ENCODE measurements at places on chromosomes 2 and 18.

- DNase-seq: no peak
These were observed 60.4 kb downstream of the RHOB start for GRCh38 chr2:20507166-20507692.

DNA sequence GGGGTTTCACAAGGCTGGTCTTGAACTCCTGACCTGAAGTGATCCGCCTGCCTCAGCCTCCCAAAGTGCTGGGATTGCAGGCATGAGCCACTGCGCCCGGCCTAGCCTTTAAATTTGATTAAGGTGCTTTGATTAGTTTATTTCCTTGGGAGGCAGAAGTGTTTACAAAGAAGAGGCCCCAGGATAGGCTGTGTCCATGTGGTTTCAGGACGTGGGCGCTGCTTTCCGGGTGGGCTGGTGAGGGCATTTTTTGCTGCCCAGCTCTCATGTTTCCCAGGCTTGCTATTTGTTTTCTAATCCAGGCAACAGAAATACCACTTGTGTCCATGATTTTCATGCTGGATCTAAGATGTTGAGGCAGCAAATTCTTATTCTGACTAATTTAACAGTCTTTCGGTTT, 124.2 kb downstream of the SH3RF3 start:
- DNase-seq: no peak

- no peak for DNase-seq
These were observed 188.6 kb upstream of the GATA6 start for GRCh38 chr18:21980744-21981143.

GRCh38 chr2:25266399-25266798, 75.3 kb downstream of the DNMT3A start:
- no peak for DNase-seq

- DNase-seq: no peak
These were observed 13.6 kb upstream of the CREB1 start for GRCh38 chr2:207516206-207516605.

DNA sequence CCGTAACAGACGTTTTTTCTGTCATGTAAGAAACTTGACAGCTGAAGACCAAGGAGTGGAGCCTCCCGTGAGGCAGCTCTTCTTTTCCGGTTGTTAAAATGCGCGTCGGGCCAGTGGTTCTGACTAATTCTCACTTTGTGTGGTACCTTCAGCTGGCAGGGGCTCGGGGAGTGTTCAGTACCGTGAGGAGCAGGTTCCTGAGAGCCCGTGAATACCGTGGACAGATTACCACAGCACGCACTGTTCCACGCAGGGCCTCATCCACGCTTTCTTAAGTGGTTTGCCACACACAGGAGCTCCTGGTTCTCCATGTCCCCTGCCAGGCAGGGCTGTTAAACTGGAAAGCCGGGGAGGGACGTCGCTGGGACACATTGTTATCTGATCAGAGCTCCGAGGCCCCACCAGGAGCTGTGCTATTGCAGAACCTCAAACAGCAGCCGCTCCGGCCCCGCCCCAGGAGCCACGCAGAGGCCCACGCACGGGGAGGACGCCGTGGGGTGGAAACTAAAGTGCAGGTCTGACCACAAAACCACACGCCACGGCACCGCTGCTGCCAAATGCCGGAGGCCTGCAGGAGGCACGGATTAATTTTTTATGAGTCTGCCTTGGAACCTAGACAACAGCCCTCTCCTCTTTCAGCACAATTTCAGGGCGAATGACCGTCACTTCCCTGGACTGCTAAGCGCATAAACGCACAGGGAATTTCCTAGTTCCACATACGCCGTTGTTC, 43.3 kb downstream of the NFATC1 start:
- no peak for DNase-seq

GRCh38 chr18:9715978-9716774, 8.1 kb downstream of the RAB31 start:
- no peak for DNase-seq

- DNase-seq: no peak
These were observed 166.0 kb downstream of the SEPTIN10 start for GRCh38 chr2:109447776-109448175.

DNA sequence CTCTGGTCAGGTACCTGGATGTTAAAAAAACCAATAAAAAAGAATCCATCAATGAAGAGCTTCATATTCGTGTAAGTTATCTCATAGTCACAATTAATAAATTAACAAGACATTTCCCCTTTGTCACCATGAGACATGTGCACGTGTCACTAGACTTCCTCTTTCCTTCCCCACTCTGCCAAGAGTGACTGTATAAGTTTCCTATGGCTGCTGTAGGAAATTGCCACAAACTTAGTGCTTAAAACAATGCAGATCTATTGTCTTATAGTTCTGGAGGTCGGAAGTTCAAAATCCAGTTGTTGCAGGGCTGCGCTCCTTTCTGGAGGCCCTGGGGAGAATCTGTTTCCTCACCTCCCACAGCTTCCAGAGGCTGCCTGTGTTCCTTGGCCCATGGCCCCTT, 35.8 kb downstream of the SLC9A4 start:
- no peak for DNase-seq

- DNase-seq: no peak
These were observed 92.3 kb downstream of the BIN1 start for GRCh38 chr2:127014630-127015029.

GRCh38 chr2:127671557-127672302, 3.6 kb downstream of the LIMS2 start:
- no peak for DNase-seq

- DNase-seq: no peak
These were observed 61.2 kb downstream of the NGEF start for GRCh38 chr2:232951891-232952290.

DNA sequence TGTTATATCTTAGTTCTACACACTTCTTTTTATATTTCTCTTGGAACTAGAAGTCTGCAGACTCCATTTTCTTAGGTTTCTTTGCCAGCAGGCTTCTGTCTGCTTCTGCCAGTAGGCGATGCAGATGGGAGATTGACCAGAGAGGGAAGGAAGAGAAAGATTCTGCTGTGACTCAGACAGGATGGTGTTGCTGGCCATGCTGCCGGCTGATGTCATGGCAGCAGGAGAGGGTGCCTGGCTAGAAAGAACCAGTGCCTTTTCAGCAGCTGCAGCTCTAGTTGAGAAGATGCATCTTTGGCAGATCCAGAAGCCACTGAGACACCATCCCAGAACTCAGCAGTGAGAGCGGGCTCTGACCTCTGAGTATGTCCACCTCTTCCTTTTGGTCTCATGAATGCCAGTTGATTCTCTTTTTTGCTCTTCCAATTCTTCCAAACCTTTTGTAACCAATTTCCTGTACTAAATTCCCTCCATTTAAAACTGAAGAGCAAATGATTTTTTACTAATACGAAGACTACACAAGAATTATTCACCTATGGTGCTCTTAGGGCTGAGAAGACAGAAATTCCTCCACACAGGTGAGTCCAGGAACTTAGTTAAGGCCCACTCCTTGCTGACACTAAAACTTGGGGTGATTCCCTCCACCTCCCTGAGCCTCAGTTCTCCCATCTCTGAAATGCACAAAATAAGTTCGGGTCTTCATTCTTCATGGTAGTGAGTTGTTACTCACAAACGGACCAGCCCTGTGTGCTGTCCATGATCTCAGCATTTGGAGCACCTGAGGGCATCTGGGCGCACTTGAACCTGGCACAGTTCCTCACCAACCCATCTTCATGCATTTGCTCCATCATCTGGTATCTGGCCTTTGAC, 200.7 kb downstream of the MYCN start:
- DNase-seq: no peak

DNA sequence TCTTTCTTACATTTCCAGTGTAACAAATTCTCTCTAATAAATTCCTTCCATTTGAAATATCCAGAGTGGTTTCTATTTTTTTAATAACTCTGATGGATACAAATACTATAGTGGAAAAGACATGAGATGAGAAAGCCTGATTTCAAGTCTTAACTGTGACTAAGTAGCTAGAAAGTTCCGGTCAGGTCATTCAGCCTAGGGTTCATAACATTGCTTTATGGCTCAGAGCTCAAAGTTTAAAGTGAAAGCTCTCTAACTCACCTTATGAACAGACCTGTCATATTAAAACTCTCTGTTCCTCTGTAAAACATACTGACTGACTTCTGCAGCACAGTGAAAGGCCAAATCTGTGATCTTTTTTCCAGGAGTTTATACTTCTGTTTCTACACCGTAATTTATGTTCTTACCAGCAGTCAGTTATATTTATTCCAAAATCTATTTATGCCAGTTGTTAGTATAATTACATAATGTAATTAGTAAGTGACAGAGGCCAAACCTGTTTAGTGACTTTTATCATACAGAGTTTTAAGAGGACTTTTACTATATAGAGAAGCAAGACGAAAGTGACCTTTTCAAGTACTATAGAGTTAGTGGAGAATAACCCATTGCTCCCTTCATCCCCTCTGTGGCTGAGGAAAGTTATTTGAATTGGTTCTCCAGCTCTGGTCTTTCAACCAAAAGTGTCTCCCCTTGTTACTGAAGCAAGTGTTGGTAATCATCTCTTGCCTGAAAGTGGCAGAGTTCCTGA, 118.8 kb upstream of the PDE1A start:
- no peak for DNase-seq

DNA sequence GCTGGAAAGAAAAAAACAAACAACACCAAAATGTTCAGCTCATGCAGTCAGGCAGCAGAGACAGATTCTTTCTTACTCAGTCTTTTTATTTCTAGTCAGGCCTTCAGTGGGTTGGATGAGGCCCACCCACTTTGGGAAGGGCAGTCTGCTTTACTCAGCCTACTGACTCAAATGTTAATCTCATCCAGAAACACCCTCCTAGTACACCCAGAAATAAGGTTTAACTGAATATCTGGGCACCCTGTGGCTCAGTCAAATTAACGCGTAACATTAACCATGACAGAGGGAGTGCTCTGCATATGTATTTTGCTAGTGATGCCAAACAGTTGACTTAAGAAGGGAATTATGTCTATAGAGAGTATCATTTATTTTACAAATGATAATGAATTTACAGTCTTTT, 401.6 kb downstream of the PARD3B start:
- no peak for DNase-seq

GRCh38 chr2:36351736-36352349, 3.7 kb upstream of the CRIM1 start:
- no peak for DNase-seq

DNA sequence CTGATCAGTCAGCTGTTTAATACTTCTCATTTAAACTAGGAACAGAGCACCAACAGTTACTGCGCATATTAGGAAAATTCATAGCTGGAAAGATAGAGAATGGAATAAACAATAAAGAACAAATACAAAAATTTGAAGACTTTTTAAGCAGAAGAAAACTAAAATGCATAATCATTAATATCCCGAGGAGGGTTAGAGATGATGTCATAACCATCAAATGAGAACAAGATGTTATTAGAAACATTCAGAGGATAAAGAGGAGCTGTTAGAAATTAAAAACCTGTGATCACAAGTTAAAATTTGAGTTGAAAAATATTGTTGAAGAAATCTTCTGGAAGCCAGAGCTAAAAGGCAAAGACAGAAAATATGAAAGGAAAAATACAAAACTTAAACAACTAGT, 54.0 kb upstream of the ALKAL2 start:
- DNase-seq: no peak

GRCh38 chr2:239609162-239609561, 208.3 kb upstream of the HDAC4 start:
- no peak for DNase-seq

GRCh38 chr18:77911971-77912605, 662.4 kb downstream of the GALR1 start:
- DNase-seq: no peak

- no peak for DNase-seq
These were observed 59.1 kb downstream of the TMEM163 start for GRCh38 chr2:134659724-134660123.

GRCh38 chr2:54667726-54668650, 55.5 kb upstream of the EML6 start:
- no peak for DNase-seq

GRCh38 chr2:154338352-154338967, 360.0 kb upstream of the KCNJ3 start:
- no peak for DNase-seq

DNA sequence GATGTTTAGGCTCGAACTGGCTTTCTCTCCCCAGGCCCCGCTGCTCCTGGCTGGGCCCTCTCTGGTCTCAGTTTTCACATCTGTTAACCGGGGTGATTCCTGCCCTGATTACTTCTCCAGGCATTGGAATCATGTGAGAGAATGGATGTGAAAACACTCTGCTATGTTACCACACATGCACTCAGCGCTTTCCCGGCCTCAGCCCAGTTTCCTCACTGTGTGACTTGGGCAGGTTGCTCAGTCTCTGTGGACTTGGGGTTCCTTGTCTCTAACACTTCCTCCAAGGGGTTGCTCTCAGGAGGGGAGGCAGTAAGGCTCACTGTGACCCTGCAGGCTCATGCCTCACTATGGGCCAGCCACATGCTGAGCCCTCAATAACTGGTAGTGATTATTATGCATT, 230.4 kb upstream of the HS6ST1 start:
- DNase-seq: no peak

GRCh38 chr2:240250985-240251847, 110.8 kb upstream of the OTOS start:
- DNase-seq: no peak

GRCh38 chr2:186724736-186725135, 30.9 kb downstream of the FAM171B start:
- DNase-seq: no peak

DNA sequence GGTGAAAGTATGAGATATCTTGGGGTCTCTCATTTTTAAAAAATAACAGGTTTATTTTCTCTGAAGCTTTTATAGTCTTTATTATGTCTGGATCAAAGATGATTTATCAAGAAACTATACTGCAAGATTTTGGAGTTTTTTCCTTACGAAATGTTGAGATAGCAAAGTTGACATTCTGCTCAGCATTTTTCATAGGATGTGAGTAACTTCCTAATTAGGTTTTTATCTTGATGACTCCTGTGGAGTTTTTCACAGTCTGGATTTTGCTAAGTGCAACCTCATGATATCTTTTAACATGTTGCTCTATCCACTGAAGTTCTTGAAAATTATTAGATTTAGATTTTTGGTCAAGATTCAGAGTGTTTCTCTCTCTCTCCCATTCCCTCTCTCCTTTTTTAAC, 17.8 kb downstream of the TCF7L1 start:
- no peak for DNase-seq

GRCh38 chr2:199278099-199278498, 179.6 kb downstream of the SATB2 start:
- no peak for DNase-seq

- DNase-seq: no peak
These were observed 12.3 kb upstream of the APOB start for GRCh38 chr2:21055879-21056790.
